ENCODE measurements at places on chromosomes 1 and 21. TPM values are rescaled to one million over a fixed set of nuclear protein-coding genes. Genes with fewer than 3 reads are reported as not detected.

- DNase-seq, result no peak
Measured at GRCh38 chr1:244052016-244052727, 1.1 kb downstream of the ZBTB18 start.

The CYP4A22 gene
- under 0.01 TPM for total RNA-seq

The PRR9 gene
- not detected for total RNA-seq

GRCh38 chr1:232519186-232519585 lies 110.7 kb downstream of the SIPA1L2 start:
- no peak for DNase-seq

The TLCD4 gene
- total RNA-seq, result under 0.01 TPM

GRCh38 chr1:166026555-166026954 lies 140.2 kb downstream of the FAM78B start:
- DNase-seq, result no peak

The PDZK1IP1 gene
- total RNA-seq, result 1.9 TPM

The HPCAL4 gene
- total RNA-seq, result 0.27 TPM

The AADACL4 gene
- not detected for total RNA-seq

DNA sequence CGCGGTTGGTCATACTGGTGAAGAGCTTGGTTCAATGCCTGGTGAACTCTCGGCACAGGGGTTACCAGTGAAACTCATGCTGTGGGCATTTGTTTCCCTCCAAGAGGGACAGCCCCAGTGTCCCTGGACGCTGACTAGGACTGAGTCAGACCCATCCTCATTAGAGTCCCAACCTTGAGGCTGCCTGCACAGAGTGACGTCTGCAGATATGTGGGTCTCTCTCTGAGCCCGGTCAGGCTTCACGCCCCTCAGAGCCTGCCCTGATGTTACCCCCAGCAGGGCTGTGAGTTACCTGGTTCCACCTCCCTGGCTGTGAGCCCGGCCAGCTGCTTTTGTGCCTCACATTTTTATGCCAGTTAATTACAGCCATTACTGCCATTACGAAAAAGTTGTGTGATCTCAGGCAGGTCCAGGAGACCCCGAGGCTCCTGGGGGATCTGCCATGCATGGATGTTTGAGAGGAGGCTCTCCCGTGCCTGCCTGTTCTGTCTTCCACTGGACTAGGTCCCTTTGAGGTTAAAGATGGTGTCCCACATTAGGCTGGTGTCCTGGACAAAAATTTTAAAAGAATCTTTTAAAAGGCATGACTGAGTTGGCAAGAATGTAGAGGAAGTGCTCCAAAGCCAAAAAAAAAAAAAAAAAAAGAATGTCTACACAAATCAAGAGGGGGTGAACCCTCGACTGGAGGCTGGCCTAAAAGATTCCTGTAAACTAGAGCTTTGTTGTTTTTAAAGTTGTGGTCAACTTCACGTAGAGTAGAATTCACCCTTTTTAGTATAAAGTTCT lies 36.6 kb upstream of the PADI1 start:
- DNase-seq, result no peak

- DNase-seq, result peak; percentile 71
Measured at GRCh38 chr1:117128323-117129079, 7.0 kb upstream of the TRIM45 start.

GRCh38 chr1:182391028-182391361 lies 595 bp downstream of the GLUL start:
- DNase-seq, result no peak

DNA sequence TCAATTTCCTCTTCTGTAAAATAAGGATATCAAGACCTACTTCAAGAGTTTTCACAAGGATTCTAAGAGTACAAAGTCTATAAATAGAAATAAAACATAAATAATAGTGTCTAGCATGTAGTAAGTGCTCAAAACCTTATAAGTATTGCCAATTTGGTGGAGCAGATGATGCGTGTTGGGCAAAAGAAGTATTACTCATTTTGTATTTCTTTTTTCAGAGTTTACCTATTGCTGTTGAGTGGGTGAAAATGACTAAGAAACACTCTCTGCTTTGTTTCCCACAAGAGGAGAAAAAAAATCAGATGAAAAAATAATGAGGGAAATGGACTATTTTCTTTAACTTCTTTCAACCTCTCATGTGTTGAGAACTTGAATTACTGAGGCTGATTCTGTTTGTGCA lies 103.3 kb upstream of the KCNK2 start:
- DNase-seq, result no peak

The NR1I3 gene
- not detected for total RNA-seq
